ENCODE measurements at places on chromosomes 1 and 21.

DNA sequence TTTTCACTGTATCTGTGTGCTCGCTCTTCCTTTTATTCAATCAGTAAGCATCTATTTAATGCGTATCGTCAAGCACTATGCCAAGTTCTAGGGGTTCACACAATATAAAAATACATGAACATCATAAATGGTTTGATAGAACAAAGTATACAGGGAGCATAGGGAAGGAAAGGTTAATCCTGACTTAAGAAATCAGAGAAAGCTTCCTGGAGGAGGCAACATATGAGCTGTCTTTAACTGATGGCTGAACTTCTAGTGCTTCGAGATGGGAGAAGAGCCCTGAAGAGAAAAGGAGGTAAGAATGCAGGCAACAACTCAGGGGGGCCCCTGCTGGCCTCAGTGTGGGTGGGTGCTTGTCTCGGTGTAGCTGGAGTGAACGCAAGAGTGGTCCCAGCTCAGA, 63.6 kb upstream of the GALNT2 start:
- no peak for DNase-seq

DNA sequence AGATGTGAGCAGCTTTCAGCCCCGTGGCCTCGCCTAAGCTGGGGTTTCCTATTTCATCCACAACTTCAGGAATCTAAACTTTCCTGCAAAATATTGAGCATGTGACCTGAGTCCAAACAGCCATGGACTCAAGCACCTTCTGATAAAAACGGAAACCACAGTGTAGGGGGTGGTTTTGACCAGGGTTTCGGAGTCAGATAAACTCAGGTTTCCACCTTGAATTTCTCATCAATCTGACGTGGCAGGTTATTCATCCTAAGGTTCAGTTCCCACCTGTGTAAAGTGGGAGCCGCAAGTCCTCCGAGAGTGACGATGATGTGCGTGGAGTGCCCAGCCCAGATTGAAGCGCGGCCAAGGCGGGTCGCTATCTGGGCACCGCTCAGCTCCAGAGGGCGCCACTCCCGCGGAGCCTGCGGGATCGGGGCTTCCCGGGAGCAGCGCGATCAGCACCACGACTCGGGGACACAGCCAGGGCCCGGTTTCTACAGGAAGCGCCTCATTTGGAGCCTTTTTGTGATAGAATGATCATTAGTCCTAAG, 871 bp upstream of the ETS2 start:
- no peak for DNase-seq

- no peak for DNase-seq
These were observed 8.7 kb downstream of the PDXK start for GRCh38 chr21:43727519-43728153.

- DNase-seq = no peak
These were observed 183.1 kb downstream of the RHOU start for GRCh38 chr1:228918335-228918734.

DNA sequence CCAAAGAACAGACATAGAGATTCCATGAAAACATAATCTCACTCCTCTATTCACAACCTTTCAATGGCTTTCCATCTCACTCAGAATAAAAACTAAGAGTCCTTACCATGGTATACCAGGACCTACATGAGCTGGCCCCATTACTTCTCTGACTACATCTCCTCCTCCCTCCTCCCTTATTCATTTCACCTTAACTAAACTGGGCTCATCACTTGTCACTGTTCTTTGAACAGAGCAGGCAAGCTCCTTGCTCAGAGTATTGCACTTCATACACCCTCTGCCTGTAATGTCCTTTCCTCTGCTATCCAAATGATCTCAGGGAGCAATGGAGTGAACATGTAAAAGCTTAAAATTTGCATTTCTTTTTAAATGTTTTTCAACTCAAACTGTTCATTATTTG, 142.0 kb downstream of the MRPL39 start:
- no peak for DNase-seq

GRCh38 chr1:164337394-164337793, 221.6 kb upstream of the PBX1 start:
- no peak for DNase-seq

- no peak for DNase-seq
These were observed 60.2 kb downstream of the NDUFS5 start for GRCh38 chr1:39086386-39086785.

DNA sequence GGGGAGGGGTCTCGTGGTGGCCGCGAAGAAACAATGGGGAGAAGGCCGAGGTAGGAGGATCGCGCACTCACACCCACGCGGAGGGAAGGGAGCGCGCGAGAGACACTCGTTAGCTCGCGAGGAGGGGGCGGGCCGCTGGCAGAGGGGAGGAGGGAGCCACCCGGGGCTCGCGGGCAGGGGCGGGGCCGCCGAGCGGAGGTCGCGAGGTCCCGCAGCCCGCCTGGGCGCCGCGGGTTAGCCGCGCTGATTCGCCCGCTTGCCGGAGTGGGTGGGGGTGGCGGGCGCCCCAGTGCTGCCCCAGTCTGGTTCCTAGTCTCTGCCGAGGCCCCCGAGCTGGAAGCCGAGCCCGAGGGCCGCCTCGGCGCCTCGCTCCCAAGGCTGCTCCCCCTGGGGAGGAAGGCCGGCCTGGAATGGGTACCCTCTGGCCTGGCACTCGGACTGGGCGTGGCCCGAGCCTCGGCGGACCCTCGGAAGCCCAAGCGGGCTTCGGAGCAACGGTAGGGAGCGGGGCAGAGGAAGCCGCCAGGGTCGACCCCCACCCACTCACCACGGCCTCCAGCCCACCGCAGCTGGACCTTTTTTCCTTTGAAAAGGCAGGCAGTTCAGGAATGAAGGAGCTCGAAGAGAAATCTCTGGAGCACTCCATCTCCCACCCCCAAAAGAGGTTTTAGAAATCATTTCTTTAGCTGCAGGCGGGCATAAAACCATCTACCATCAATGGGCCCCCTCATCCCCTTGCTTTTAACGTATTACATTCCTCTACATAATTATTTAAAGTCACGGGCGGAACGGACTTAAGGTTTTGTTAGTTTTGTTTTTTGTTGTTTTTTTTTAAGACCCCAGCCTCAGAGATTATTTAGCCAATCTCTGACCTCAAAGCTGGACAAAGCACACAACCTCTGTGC, 722 bp upstream of the TUT4 start:
- DNase-seq = peak; percentile 66

GRCh38 chr1:66433611-66434010, 100.3 kb upstream of the SGIP1 start:
- DNase-seq = no peak

GRCh38 chr21:15063081-15063813, 1.6 kb downstream of the NRIP1 start:
- DNase-seq = no peak

GRCh38 chr1:201686714-201687455, 142.1 kb upstream of the IPO9 start:
- no peak for DNase-seq

- no peak for DNase-seq
These were observed 37.3 kb downstream of the IFNAR1 start for GRCh38 chr21:33362044-33362555.

GRCh38 chr1:178928976-178929375, 58.1 kb upstream of the ANGPTL1 start:
- DNase-seq = no peak

- peak; percentile 25 for DNase-seq
These were observed 43.4 kb downstream of the ITSN1 start for GRCh38 chr21:33685613-33686197.

DNA sequence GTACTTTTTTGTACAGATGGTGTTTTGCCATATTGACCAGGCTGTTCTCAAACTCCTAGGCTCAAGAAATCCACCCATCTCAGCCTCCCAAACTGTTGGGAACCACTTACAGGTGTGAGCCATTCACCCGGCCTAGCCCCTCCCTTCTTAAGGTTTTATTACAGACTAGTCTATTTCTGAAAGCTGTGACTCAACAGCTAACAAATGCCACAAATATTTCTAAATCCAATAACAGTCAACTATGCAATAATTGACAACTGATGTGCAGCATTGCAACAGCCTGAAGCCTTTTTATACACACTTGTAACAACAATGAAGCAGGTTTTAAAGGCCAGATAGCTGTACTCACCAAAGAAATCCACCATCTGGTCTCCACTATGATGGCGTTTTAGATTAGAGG, 51.4 kb downstream of the GRIK1 start:
- DNase-seq = no peak

Data from AG09319 (cell line).